Muscle of leg (tissue), 16 donors: ENCODE measurements at places on chromosomes 7 and 10. TPM values are rescaled to one million over a fixed set of nuclear protein-coding genes. Genes with fewer than 3 reads are reported as not detected.

The TFEC gene
- total RNA-seq: 1.2 TPM

The LIPJ gene
- 0.13 TPM for total RNA-seq

The TUBAL3 gene
- total RNA-seq: 0.09 TPM

The AKR1C4 gene
- not detected for total RNA-seq

The KNDC1 gene
- total RNA-seq: 2.7 TPM

The CYREN gene
- 43.0 TPM for total RNA-seq

The UPK3BL1 gene
- 7.3 TPM for total RNA-seq

The RNF133 gene
- 0.22 TPM for total RNA-seq

The GPR15LG gene
- not detected for total RNA-seq

The CARD11 gene
- total RNA-seq: 0.09 TPM

The PLXNA4 gene
- total RNA-seq: 1.9 TPM

The FAM13C gene
- 22.8 TPM for total RNA-seq

The HTR7 gene
- 0.18 TPM for total RNA-seq

The ZNF425 gene
- total RNA-seq: 3.4 TPM

- DNase-seq: no peak
Observed at GRCh38 chr7:69896121-69896520, 297.8 kb downstream of the AUTS2 start.

DNA sequence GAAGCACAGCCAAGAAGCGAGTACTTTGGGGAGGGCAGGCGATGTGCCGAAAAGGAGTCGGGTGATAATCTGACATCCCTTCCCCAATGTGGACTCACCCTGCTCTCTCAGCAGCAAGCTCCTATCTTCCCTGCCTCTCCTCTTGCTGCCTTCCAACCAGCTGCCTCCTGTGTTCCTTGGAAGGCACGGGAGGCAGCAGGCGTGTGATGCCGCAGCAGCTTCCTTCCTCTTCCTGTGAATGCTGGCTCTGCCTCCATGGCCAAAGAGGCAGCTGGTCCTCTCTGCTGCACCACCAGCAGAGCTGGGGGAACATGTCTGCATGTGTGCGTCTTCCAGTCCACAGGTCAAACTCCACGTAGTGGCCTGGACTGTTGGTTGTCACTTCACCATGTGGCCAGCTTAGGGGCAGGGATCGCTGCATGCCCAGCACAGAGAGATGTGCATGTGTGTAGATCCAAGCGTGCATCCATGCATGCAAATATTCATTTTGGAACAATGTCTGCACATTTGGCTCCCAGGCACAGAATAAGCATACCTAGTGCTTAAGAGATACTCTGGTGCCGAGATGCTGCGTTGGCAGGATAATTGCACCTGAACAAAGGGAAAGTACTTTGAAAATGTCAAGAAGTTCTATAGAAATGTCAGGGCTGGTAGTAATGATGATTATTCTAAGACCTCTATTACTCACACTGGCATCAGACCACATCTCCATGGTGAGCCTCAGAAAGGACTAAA, 499.8 kb downstream of the PLXNA4 start:
- no peak for DNase-seq

DNA sequence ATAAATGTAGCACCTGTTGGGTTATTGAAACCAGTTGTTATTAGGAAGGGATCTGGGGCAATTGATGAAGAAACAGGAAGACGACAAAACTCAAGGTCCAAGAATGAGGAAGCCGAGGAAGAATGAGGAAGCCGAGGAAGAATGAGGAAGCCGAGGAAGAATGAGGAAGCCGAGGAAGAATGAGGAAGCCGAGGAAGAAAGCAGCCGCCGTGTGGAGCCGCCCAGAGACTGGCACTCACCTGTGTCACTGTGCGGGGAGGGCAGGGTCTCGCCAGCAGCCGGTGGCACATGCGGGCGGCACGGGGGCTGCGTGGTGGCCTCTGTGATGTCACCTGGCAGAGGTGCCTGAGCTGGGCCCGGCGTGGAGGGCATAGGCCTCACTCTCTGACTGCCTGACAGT, 71.1 kb upstream of the CFAP46 start:
- DNase-seq: peak; percentile 33

GRCh38 chr7:70590126-70590854, 541.7 kb upstream of the GALNT17 start:
- DNase-seq: no peak

GRCh38 chr10:66799474-66799873, 126.4 kb upstream of the LRRTM3 start:
- DNase-seq: no peak

DNA sequence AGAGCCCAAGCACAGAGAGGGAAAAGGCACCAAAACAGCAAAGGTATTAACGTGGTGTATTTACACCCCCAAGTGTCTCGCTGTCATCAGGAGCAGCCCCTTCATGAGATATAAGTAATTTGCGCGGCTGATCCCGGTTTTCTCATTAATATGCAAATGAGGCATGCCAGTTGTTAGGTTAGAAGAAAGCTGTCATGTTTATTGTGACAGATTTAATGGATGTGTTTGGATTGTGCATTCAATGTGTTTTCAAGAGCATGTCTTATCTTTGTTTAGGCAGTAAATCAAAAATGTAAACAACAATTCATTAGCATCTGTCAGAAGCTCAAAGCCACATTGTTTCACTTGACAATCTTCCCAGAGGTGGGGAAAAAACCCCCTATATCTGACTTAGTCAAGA, 56.5 kb upstream of the CTBP2 start:
- DNase-seq: no peak

DNA sequence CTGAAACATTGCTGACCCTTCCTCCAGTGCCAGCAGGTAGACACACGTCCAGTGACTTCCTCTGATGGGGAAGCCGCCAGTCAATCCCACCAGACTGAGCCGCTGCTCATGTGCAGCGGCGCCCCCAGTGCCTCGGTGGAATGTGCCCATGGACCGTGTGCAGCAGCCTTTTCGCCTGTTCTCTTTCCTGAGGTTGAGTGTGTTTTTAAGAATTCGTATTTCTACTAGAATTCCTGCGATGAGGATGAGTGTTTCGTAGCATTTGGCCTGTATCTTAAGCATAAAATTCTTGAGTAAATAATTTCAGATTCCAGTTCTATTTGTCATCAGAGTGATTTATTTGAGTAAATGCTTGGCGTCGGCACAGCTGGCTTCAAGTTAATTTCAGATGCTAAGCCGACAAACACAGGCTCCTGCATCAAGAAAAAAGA, 35.4 kb downstream of the BNIP3 start:
- DNase-seq: no peak

- peak; percentile 98 for DNase-seq
Observed at GRCh38 chr7:137992550-137993394, 9.1 kb downstream of the CREB3L2 start.

DNA sequence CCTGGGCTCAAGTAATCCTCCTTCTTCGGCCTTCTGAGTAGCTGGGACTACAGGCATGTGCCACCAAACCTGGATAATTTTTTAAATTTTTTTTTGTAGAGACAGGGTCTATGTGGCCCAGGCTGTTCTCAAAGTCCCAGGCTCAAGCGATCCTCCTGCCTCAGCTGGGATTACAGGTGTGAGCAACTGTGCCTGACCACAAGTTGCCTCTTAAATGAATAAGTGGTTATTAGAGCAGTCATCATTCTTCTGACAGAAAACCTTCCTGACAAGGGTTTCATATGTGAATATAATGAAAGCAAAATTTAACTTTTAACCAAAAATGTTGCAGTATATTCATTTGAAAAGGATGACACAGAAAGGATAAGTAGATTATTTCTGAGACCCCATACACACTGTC, 532.5 kb downstream of the GRM8 start:
- no peak for DNase-seq

GRCh38 chr10:33869028-33869427, 534.6 kb upstream of the NRP1 start:
- peak; percentile 96 for DNase-seq

- DNase-seq: peak; percentile 41
Observed at GRCh38 chr10:111360260-111360925, 283.6 kb downstream of the ADRA2A start.

DNA sequence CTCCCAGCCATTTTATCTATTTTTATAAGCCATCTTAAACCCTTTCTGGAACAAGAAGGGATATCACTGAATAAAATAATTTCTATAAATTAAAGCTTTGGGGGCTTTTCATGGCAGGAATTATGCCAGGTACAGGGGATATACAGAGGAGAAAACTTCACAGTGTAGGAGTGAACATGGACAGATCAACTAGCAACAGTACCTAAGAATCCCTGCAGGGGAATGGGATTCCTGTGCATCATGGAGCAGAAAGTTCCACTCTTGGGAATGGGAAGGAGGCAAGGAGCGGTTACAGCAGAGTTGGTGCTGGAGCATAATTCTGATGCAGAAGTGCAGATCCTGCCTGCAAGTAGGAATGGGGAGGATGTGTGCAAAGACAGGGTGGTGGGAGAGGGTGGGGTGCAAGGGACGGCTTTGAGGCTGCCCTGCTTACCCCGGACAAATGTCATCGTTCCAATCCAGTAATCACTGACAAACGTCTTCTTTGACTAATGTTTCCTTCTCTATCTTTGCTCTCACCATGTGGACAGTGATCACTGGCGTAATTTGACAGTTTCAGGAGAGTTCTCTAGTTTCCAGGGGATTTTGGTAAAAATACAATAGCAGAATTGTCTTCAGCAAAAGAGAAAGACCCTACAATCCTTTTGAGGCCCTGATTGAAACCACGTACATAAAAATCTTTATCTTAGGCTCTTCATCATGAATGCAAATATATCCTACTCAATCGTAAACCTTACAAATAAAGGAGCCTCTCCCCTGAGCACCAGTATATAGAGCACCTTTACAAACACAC, 196.7 kb downstream of the HECW1 start:
- DNase-seq: no peak

GRCh38 chr10:70846795-70847194, 31.0 kb downstream of the SGPL1 start:
- DNase-seq: no peak

- DNase-seq: no peak
Observed at GRCh38 chr10:12195281-12195602, 449 bp downstream of the NUDT5 start.

DNA sequence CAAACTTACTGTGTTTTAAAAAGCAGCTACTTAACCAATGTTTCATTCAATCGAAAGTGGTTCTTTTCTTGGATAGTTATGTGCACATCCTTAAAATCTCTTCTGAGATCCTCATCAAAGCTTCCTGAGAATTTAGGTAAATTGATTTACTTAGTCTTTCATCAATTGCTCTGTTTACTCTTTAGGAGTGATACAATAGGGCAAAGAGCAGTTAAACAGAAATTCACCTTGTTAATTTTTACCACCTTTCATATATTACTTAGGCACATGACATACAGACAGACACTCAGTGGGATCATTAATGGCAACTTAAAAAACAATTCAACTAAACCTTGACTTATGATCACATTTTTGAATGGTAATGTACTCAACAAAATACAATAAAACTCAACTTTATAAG, 456.3 kb downstream of the DGKB start:
- DNase-seq: no peak

DNA sequence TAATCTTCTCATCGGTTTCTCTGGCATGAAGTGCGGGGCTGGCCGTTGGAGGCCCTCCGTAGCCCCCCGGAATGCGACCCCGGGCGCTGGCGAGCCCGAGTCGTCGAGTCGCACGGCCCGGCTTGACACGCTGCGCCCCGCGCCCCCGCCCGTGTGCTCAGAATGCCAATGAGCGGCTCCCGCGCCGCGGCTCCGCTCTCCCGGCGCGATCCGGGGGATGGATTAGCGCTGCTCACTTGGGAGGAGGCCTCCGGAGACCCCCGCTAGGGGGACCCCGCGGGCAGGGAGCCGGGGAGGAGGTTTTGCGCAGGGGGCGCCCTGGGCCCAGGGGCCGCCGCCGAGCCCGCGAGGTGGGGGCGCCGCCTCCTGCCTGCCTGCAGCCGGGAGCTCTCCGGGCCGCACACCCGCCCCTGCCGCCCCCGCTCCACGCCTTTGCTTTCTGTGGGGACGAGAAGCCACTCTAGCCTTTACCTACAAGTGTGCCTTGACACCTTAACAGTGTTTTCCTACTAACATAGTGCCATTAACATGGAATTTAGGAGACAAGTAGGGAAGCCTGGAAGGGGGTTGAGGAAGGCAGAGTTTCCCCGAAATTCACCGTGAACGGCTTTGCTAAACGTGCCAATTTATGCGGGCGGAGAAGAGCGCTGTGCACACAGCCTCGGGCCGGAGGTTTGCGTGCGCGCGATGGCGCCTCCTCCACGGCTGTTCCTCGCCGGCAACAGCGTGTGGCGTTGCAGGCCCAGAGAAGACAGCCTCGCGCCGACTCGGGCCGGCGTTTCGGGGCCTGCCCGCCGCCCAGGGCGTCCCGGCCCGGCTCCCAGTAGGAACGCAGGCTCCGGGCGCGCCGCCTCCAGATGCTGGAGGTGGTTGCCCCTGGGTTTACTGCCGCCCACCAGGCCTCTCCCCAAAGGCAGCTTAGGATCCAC, 7.1 kb downstream of the SHH start:
- DNase-seq: peak; percentile 54

- DNase-seq: no peak
Observed at GRCh38 chr10:70343712-70344111, 38.7 kb downstream of the LRRC20 start.

- DNase-seq: no peak
Observed at GRCh38 chr10:121405549-121405948, 192.7 kb downstream of the FGFR2 start.

- DNase-seq: peak; percentile 8
Observed at GRCh38 chr10:124918906-124919305, 23.0 kb upstream of the ZRANB1 start.

- DNase-seq: no peak
Observed at GRCh38 chr10:112145263-112145662, 38.3 kb downstream of the GPAM start.

DNA sequence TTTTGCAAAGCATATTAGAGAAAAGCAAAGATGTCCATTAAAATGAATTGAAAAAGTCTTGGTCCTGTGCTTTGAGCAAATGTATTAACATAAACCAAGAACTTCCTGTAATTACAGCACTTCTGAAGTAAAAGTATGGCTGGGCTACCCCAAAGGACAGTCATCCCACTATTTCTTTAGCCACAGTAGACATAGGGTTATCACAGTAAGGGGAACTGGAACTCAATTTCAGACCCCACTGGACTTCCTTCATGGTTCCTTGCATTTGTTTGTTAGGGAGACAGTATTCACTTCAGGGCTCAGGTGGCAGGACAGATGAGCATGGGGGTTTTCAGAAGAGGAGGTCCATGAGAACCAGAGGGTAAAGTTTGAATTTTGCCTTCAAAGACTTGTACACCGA, 203.1 kb upstream of the PDE1C start:
- no peak for DNase-seq

DNA sequence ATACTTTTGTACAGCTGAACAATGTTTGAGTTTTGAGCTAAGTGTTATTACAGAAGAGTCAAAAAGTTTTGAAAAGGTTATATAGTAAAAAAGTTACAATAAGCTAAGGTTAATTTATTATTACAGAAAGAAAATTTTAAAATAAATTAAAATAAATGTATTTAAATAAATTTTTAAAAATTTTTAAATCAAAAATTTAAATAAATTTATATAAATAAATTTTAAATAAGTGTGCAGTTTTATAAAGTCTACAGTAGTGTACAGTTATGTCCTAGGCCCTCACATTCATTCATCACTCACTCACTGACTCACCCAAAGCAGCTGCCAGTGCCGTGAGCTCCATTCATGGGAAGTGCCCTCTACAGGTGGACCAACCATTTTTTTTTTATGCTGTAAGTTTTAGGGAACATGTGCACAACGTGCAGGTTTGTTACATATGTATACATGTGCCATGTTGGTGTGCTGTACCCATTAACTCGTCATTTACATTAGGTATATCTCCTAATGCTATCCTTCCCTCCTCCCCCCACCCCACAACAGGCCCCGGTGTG, 462.9 kb upstream of the ZMIZ1 start:
- DNase-seq: no peak
